ENCODE measurements at places on chromosomes 16 and 17.

GRCh38 chr17:73151916-73152632 is 12.7 kb upstream of the SSTR2 start:
- DNase-seq = peak; percentile 24

DNA sequence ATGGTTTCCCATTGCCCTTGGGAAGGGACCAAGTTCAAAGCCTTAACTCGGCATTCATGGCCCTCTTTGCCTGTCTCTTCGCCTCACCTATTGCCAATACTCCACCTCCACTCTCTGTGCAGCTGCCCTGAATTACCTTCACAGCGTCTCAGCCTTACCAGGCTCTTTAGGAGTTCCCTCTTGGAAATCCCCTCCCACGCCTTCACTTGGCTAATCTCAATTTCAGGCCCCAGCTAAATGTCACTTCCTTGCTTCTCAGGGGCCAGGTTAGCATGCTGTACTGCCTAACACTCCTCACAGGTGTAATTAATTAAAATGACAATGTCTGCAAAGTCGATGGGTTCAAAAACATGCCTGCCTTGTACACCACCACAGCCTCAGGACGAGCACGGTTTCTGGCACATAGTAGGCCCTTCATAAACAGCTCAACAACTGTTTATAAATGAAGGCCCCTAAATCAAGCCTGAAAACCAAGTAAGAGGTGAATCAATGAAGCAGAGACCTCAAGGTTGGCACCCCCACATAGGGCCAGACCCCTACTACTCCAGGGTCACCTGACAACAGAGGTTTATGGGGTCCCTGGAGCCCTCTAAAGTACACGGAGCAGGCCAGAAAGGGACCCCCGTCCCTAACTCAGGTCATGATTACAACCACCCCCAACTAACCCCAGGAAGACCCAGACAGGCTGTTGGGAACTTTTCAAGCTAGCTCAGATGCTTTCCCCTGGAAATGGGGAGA is 11.2 kb upstream of the EEF2K start:
- DNase-seq = no peak

DNA sequence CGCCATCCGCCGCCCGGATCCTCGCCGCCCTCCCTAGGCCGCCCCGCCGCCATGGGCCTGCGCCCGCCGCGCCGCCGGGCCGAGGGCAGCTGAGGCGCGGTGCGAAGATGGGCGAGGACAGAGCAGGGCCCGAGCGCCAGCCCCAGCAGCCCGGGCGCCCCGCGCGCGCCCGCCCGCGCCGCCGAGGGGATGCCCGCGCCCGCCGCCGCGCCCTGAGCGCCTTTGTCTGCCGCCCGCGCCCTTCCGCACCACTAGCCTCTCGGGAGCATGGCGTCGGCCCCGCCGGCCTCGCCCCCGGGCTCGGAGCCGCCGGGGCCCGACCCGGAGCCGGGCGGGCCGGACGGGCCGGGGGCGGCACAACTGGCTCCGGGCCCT is 278 bp downstream of the RAB11FIP3 start:
- no peak for DNase-seq

DNA sequence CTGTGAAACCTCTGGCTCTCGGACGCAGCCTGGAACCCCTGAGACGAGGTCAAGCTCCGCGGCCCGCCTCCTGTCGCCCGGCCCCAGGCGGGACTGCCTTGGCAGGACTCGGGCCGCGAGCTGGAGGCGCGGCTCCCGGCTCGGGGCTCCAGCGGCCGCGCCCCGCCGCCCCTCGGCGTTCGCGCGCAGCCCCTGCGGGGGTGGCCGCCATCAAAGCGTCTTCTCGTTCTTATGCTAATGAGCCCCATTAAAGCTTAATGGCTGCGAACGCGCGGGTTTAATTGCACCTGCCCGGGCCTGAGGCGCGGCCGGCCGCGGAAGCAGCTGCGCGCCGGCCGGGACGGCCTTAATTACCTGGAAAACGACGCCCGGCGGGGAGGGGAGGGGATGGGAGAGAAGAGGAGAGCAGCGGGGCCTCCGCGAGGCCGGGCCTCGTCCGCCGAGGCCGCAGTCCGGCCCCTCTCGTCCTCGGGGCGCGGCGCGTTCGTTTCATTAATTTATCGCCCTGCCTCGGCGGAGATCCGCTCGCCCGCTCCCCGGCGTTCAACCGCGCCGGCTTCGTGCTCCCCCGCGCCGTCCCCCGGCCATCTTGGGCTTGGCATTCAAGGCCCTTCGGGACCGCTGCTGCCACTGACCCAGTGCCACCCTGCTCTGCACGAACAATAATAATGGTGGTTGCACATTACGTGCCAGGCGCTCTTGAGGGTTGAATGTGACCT is 19.2 kb downstream of the RAI1 start:
- no peak for DNase-seq

- no peak for DNase-seq
Measured at GRCh38 chr17:29190039-29190438, 9.8 kb upstream of the MYO18A start.
